HFFc6 (cell line): ENCODE measurements at places on chromosomes 1 and 21. TPM values are rescaled to one million over a fixed set of nuclear protein-coding genes. Genes with fewer than 3 reads are reported as not detected.

DNA sequence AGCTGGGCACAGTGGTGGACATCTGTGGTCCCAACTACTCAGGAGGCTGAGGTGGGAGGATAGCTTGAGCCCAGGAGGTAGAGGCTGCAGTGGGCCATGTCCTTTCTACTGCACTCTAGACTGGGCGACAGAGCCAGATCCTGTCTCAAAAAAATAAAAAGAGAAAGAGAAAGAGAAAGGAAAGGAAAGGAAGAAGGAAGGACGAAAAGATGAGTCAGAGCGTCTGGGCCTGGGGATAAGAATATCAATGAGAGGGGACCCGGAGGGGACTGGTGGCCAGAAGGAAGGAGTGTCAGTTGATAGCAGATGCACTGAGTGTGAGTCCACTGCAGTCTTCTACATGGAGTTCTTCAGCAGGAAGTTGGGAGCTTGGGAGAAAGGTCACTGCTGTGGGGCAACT, 75.6 kb downstream of the SYT6 start:
- no peak overlapping the region for H3K27ac ChIP-seq
- no peaks in the 10 kb centered on the region for H3K4me1 ChIP-seq
- H3K4me3 ChIP-seq, result no peak overlapping the region
- peaks cover 40% of the 10 kb centered on the region for H3K27me3 ChIP-seq

GRCh38 chr21:35091496-35091895, 42.4 kb upstream of the RUNX1 start:
- H3K4me1 ChIP-seq, result peaks cover 38% of the 10 kb centered on the region
- no peak for DNase-seq
- H3K4me3 ChIP-seq, result no peak overlapping the region
- no peak overlapping the region for H3K27ac ChIP-seq
- H3K27me3 ChIP-seq, result no peaks in the 10 kb centered on the region
- peaks cover 19% of the 10 kb centered on the region for H3K36me3 ChIP-seq

DNA sequence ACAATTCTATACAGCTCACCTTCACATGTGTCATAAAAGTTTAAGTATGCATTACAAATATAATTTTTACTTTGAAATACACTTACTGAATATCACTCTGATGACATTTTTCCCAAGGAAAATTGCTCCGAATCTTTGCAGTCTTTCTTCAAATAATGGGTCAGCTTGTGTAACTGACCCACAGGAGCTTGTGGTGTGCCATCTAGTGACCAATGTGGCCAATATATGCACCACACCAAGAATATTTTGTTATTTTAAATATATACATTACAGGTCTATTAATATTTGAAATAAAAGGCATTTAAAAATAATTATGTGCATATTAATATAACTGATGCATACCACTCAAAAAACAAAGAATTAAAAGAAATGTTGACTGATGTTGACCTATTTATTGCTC, 271.4 kb downstream of the TBX15 start:
- DNase-seq, result no peak
- no peaks in the 10 kb centered on the region for H3K36me3 ChIP-seq
- no peak overlapping the region for H3K27ac ChIP-seq
- no peaks in the 10 kb centered on the region for H3K27me3 ChIP-seq
- H3K4me1 ChIP-seq, result no peaks in the 10 kb centered on the region

ADCY10 gene
- 0.22 to 0.27 TPM in 2 of 3 replicates, not detected in the other for total RNA-seq

PROX1 gene
- total RNA-seq, result 0.07 to 0.50 TPM (median 0.09 TPM) in 3 replicates

DNA sequence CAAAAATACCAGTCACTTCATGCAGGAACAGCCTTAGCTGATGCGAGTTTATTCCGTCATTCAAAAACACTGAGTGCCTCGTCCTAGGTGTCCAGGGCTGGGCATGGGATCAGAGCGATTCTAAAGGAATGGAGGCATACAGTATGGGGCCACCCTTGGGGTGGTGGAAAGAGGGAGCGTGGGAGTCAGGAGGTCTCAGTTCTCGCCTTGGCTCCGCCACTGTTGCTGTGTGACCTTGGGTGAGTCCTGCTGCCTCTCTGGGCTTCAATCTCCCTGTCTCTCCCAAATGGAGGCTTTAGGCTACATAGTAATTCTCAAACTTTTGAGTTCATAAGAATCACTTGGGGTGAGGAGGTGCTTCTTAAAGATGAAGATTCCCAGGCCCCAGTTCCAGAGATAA, 44.0 kb downstream of the OPRD1 start:
- H3K36me3 ChIP-seq, result no peaks in the 10 kb centered on the region
- H3K4me3 ChIP-seq, result no peak overlapping the region
- no peak for DNase-seq
- no peak overlapping the region for H3K27ac ChIP-seq
- H3K4me1 ChIP-seq, result peaks cover 11% of the 10 kb centered on the region

GRCh38 chr1:4064150-4064889, 164.2 kb upstream of the C1orf174 start:
- no peak for DNase-seq
- peaks cover 1% of the 10 kb centered on the region; the same call in 1 of the 2 replicates for H3K27me3 ChIP-seq
- no peak overlapping the region for H3K27ac ChIP-seq

DNA sequence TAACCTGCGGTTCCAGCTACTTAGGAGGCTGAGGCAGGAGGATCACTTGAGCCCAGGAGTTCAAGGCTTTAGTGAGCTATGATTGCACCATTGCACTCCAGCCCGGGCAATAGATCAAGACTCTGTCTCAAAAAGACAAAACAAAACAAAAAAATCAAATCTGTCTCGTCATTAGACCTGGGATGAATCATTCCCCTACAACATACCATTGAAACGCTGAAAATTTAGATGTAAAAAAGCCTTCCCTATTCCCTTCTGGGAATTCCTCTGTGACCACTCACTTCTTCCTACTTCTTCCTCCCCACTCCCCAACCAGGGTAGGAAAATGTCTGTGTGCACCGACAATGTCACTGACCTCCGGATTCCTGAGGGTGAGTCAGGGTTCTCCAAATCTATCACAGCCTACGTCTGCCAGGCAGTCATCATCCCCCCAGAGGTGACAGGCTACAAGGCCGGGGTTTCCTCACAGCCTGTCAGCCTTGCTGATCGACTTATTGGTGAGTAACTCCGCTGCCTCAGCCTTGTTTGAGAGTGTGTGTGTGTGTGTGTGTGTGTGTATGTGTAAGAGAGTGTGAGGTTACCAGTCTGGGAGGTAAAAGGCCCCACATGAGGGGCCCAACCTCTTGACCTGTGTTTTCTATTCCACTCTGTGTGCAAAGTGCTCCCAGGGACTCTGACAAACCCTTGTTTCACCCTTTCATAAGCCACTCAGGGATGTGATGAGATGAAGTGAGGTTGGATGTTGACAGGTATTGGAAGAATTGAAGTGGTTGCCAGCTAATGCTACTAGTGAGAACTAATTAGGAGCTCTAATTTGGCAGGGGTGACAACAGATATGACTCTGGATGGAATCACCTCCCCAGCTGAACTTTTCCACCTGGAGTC, 16.3 kb upstream of the SARS1 start:
- no peaks in the 10 kb centered on the region; the same call in none of the 2 replicates for H3K27me3 ChIP-seq
- H3K27ac ChIP-seq, result peak overlapping the region; percentile 96
- H3K4me1 ChIP-seq, result peaks cover 41% of the 10 kb centered on the region
- H3K4me3 ChIP-seq, result peak overlapping the region; percentile 73

DNA sequence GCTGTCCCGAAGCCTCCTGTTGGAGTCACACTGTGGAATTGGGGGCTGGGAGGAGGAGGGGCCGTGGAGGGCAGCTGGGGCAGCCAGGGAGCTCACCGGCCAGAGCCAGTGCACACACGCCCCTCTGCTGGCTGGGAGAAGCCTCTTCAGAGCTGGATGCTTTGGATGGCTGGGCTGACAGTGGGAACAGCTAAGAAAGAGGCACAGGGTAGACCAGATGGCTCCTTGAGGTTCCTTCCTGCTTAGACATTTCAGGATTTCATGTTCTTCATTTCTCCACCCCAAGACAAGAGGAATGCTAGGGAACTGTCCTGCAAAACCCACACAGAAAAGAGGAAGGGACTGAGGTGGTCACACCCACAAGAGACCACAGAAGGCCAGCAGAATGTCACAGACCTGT, 254.8 kb upstream of the VAMP3 start:
- DNase-seq, result peak; percentile 12
- H3K36me3 ChIP-seq, result no peaks in the 10 kb centered on the region
- H3K4me3 ChIP-seq, result no peak overlapping the region

- H3K4me3 ChIP-seq, result peak overlapping the region; percentile 81
- DNase-seq, result no peak
- H3K36me3 ChIP-seq, result no peaks in the 10 kb centered on the region
- no peak overlapping the region for H3K27ac ChIP-seq
Observed at GRCh38 chr1:31771891-31772668, 7.9 kb upstream of the ADGRB2 start.

- H3K36me3 ChIP-seq, result peaks cover 50% of the 10 kb centered on the region
- H3K27ac ChIP-seq, result no peak overlapping the region
- H3K4me3 ChIP-seq, result no peak overlapping the region
- peaks cover 14% of the 10 kb centered on the region for H3K4me1 ChIP-seq
Observed at GRCh38 chr1:153639280-153639679, 5.4 kb downstream of the CHTOP start.

DNA sequence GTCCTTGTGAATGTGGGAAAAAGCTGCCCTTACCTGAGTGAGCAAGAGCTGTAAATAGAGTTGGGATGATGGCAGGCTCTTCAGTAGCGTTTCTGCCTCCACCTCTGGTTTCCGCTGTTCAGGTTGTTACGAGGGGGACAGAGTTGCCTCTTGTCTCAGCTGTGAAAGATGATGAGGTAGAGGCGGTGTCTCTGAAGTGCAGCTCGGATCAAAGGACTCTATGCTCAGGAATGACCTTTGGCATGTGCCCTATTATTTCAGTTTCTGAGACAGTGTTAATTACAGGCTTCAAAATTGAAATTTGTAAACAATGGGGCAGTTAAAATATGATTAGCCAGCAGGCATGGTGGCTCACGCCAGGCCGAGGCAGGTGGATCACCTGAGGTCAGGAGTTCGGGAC, 70.3 kb downstream of the VPS26C start:
- H3K36me3 ChIP-seq, result peaks cover 64% of the 10 kb centered on the region
- peak overlapping the region; percentile 7; the same call in 1 of the 2 replicates for H3K27ac ChIP-seq
- H3K4me1 ChIP-seq, result peaks cover 51% of the 10 kb centered on the region
- no peak for DNase-seq
- peaks cover 3% of the 10 kb centered on the region; the same call in 1 of the 2 replicates for H3K27me3 ChIP-seq
- no peak overlapping the region for H3K4me3 ChIP-seq

NLRP3 gene
- 0.33 to 4.3 TPM (median 0.38 TPM) in 3 replicates for total RNA-seq

DYNLT5 gene
- total RNA-seq, result 0.63 and 1.4 TPM in 2 replicates
